ENCODE measurements at places on chromosomes 6 and 20.

DNA sequence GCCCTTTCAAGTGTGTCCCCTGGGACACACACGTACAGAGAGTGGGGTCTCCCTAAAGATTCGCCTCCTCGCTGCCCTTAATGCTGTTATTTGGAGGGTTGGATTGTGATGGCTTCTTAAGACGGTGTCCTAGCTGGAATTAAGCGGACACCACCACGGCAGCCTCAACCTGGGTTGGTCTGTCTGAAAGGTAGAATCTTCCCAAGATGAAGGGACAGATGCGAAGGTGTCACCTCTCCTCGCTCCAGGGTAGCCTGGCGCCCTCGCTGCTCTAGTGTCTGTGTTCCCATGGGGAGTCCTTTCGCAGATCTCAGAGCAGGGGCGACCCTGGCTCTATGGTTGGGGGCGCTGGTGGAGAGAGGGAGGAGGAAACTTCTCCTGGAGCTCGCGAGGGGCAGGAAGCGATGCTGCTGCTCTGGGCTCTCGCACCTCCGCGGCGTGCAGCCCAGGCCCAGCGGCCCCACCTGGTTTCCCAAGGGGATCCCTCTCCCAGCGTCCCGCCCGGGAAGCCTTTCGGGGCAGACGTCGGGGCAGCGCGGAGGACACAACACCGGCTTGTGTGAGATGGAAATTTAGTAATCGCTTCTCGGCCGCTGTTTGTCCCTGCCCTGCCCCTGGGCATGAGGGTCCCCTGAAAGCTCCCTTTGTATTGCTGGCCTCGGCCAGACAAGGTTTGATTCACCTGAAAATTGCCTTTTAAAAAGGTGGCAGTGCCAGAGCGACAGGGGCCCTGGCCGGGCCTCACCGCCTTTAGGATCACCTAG lies 1.7 kb downstream of the RSPO3 start:
- DNase-seq: peak; percentile 8

DNA sequence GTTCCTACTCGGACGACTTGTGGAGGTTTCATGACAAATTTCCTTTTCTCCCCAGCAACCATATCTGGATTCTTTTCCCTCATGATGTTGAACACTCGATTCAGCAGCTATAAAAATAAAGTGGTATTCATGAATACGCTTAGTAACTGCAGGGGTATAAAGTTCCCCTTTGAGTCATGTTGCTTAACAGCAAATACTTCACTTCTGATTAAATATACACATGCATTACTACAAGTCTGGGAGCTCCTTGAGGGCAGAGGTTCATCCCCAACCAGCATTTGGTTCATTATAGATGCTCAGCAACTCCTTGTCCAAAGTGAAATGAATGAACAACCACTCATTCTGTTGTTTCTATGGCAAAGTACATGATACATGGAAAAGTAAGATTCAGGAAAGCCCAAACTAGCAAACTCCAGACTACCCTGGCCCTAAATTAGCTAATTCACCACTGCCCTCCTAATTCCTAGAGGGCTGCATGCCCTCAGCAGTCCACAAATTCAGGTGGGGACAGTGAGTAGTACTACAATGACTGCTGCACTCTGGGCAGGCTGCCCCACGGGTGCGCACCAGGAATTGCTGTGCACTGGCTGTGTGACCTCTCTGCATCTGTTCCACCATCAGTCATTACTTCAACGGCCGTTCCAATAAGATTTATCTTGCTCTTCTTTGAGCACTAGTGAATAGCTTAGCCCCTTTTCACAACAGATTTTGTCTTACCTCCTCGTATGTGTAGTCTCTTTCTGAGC lies 15.2 kb downstream of the EIF2S2 start:
- no peak for DNase-seq

- no peak for DNase-seq
Observed at GRCh38 chr6:36536873-36537547, 10.3 kb downstream of the STK38 start.

DNA sequence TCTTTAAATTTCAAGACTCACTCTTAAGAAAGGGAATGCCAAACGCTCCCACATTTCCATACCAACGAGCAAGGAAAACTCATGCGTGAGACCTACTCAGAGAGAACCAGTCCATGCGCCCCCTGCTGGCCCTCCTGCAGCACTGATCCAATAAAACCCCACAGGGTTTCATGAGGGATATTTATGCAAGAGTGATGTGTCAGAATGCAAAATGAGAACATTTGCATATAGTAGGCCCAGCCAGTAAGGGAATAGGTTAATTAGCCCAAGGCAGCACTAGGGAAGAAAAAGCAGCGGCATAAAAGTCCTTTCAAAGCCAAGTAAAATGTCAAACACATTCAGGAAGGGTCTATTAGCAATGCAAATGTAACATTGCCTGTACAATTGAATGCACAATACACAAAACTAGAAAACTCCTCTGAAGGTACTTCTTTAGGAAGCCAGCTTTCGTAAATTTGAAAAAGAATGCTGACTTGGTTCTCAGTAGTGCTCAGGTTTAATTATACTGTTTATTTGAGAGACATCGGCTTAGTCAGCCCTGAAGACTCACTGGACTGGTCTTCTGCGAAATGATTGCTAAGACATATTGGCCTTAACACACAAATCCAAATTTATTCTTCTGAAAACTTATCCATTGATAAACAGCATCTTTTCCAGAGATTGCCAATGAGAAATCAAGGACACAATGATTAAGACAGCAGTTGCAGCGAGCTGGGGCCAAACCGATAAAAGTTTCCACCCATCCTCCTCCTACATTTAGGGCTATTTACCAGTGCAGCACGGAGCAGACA lies 93.2 kb downstream of the GMPR start:
- peak; percentile 86 for DNase-seq

- no peak for DNase-seq
Observed at GRCh38 chr6:45808917-45809316, 206.7 kb downstream of the CLIC5 start.

- no peak for DNase-seq
Observed at GRCh38 chr20:57995381-57995977, 233.0 kb downstream of the ANKRD60 start.
